Myocyte (in vitro differentiated cells): ENCODE measurements at places on chromosomes 5 and 9. TPM values are rescaled to one million over a fixed set of nuclear protein-coding genes. Genes with fewer than 3 reads are reported as not detected.

DNA sequence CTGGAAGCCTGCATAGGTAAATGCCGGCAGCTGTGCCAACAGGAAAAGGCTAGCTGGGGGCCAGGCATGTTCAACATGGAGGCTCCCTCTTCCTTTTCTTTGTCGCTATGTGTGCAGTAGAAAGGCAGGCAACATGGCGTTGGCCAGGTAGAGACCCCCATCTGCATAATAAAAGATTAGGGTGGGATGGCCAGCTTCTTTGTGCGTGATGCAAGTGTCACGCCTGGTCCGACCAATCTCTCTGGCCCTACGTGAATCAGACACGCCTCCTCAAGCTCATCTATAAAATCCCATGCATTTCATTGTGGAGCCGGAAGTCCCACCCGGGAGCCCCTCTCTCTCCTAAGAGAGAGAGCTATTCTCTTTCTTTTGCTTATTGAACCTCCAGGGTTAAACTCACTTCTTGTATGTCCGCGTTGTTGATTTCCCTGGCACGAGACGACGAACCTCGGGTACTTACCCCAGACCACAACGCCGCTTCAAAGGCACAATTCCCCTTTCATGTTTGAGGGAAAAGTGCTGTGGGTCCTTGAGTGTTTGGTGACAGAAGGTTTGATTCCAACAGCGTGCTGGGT lies 25.0 kb upstream of the C5orf47 start:
- DNase-seq = no peak

DNA sequence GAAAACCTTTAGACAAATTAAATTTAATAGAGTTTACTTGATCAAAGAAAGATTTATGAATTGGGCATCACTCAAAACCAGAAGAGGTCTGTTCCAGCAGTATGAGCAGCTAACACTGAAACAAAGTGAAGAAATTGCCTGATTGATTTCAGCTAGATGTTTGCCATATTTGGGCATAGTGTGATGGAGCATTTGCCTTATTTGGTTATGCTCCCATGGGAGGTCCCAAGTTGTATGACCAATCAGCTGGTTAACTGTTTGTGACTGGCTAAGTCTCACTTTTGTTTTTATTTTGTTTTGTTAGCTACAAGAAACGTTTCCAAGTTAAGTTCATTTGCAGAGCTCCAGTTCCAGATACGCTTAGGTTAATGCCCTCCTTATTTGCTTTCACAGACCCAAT lies 53.3 kb upstream of the LMNB1 start:
- no peak for DNase-seq

- DNase-seq = no peak
Measured at GRCh38 chr5:77937015-77937908, 161.1 kb upstream of the TBCA start.

DNA sequence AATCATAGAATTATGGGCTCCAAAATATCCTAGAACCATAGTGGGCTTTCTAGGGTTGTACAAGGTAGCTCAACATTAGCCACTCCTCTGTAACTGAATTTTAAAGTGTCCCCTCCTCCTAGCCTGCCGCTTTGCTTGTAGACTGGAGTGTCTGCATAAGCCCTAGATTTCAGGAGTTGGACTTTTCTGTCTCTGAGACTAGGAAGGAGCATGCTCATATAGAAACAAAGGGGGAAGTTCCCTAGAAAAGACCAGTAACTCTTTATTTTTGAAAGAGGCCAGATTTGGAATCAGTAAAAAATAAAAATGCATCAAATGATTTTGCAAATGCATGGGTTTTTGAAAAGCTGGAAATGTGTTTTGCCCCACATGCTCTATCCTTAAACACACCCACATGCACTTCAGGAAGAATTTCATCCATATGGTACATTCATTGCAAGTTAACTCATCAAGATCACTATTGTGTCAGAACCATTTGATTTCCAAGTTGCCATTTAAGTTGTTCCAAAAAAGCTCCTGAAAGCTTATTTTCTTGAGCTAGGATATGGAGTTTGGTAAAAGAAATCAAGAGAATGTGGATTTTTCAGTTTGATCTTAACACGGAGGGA lies 121.0 kb upstream of the NR3C1 start:
- no peak for DNase-seq

DNA sequence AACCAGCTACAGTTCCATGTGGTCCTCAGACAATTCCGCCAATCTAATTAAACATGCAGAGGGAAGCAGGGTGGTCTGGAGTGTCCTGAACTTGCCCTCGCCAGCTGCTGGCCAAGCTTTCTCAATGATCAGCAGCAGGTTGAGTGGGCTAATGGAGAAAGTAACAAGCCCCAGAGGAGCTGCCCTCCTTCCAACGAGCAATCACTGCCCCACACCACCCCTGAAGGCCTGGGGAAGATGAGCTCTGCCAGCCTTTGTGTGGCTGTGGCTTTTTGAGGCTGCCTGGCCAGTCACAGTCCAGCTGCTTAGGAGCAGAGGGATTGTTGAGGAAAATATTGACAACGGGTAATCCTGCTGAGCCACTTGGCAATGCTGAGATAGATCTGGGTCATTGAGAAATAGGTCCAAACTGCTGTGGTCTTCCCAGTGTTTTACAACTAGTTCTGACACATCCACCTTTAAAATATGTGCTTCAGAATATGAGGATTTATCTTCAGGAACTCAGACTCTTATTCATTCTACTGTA lies 107.3 kb downstream of the CD180 start:
- DNase-seq = peak; percentile 85

GRCh38 chr5:72943307-72943706 lies 12.5 kb upstream of the FCHO2 start:
- no peak for DNase-seq

TAL2 gene
- 2.6 and 10.1 TPM in 2 replicates for total RNA-seq

GRCh38 chr9:87386490-87387025 lies 111.1 kb upstream of the DAPK1 start:
- DNase-seq = no peak

SH3RF2 gene
- total RNA-seq = 1.1 and 1.9 TPM in 2 replicates

LRRC19 gene
- not detected in 2 replicates for total RNA-seq

DMRT2 gene
- not detected in 2 replicates for total RNA-seq

REEP2 gene
- 6.4 and 9.1 TPM in 2 replicates for total RNA-seq

DNA sequence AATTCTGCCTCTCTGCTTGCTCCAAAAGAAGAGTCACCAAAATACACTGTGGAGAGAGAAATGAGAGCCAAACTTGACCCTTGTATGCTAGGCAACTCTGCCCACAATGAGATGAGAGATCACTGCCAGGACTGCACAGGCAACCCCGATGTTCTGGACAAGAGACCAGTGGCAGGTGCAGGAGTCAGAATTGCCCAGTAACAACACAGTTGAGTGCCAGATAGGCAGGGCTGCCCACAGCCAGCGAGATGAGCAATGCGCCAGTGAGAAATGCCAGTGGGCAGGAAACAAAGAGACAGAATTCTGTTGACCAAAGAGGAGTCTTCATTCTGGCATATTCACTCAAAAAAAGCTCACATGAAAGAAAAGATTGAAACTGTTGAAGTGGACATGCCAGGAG lies 570.7 kb downstream of the CAAP1 start:
- peak; percentile 73 for DNase-seq

GRCh38 chr9:127982912-127983311 lies 2.1 kb upstream of the EEIG1 start:
- DNase-seq = no peak

ARL10 gene
- total RNA-seq = 6.5 TPM in 2 replicates

DNA sequence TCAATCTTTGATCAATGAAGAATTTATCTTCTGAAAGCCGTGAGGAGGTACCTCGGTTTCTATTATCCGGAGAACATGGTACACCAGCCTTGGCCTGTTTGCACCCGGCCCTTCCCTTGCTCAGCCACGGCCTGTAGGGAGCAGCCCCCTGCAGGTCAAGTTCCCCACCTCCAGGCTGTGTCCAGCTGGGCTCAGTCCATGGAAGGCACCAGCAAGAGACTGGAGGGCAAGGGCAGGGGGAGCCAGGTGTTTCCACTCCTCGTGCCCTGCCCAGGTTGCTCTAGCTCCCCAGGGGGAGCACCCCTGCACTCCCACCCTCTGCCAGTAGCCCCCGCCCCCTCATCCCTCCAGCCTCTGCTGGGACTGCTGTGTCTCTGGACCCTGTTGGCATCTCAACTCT lies 87.3 kb upstream of the ADAMTS2 start:
- DNase-seq = no peak

PLPPR1 gene
- total RNA-seq = 0.31 and 1.2 TPM in 2 replicates

DNA sequence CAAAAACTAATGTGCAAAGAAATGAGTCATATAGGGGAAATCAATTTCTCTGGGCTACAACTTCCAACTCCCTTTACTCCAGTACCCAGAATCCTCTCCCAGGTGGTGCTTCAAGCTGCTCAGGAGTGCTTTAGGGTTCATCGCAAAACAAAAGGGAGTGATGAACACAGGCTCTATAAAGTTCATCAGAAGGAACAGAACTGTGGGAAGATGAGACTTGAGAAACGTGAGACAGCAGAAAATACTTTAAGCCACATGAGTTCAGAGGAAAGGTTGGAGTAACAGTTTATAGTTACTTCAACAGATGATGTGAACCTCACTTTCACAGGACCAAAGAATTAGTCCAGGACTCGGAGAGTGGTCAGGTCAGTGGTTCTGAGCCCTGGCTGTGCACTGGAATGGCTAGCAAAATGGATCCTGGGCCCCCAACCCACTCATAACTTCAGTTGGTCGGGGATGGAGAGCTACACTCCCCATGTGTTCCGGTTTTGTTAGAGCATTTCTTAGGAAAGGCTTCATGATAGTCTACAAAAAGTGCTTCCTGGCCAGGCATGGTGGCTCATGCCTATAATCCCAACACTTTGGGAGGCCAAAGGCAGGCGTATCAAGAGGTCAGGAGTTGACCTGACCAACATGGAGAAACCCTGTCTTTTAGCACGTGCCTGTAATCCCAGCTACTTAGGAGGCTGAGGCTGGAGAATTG lies 4.3 kb downstream of the RPL12 start:
- DNase-seq = no peak
